NCI-H2171 treated with DMSO at 0.1 percent for 48 hours (cell line): ENCODE measurements at places on chromosomes 1 and 21.
A peak's percentile ranks its signal among the peaks of the same experiment; 100 is the strongest.

GRCh38 chr1:186738926-186739325 is 58.7 kb upstream of the PTGS2 start:
- no peak for DNase-seq

- DNase-seq = no peak
These were observed 16.2 kb downstream of the KCND3 start for GRCh38 chr1:111973150-111973790.

DNA sequence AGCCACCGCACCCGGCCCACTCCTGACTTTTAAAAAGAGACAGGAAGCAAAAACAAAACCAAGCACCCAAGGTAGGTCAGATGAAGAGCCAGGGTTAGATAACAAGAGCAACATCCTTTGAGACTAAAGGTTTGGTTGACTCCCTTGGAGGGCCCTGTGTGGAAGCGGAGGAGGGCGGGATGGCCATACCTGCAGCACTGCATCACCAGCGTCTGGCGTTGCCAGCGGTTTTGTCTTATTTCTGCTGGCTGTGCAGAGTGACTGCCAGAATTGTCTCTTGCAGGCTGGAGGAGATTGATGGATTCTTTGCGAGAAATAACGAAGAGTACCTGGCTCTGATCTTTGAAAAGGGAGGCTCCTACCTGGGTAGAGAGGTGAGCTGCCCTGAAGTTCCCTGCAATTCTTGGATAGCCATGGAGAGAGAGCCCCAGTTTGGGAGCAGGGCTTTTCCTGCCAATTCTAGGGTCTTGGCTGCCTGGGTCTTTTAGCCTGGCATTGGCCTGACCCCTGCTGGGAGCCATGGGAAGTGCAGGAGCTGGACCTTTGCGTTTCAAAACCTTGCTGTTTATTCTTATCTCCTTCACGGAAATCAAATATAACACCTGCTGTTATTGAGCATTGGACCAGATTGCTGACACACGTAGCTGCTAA is 24.0 kb downstream of the QSOX1 start:
- peak; percentile 44 for DNase-seq

DNA sequence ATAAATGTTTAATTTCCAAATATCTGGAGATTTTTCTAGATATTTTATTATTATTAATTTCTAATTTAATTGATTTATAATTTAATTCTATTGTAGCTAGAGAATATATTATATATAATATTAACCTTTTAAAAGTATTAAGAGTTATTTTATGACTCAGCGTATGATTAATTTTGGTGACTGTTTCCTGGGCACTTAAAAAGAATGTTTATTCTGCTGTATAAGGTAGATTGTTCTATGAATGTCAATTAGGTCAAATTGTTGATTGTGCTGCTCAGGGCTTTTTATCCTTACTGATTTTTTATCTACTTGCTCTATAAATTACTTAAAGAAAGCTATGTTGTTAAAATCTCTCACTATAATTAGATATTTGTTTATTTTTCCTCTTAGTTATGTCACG is 20.1 kb upstream of the GJA8 start:
- no peak for DNase-seq

- no peak for DNase-seq
These were observed 293.6 kb downstream of the HLX start for GRCh38 chr1:221172841-221173240.

- DNase-seq = no peak
These were observed 9.1 kb downstream of the ANGPTL7 start for GRCh38 chr1:11198257-11198656.

DNA sequence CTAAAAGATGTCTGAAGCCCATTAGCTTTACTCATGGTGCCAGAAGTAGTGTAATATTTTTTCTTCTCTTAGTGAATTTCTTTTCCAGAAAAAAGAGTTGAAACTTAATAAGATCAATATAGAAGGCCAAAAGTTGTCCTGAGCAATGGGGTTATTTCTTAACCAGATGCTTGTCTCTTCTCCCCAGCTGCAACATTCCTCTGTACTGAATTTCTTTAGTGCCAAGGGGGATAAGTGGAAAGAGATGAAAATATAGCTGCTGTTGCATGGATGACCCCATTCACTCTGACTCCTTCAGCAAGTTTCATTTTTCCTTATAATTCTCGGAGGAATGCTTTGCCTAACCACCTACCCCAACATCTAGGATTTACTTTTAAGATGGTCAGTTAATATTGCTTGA is 675.0 kb downstream of the USP25 start:
- DNase-seq = no peak

DNA sequence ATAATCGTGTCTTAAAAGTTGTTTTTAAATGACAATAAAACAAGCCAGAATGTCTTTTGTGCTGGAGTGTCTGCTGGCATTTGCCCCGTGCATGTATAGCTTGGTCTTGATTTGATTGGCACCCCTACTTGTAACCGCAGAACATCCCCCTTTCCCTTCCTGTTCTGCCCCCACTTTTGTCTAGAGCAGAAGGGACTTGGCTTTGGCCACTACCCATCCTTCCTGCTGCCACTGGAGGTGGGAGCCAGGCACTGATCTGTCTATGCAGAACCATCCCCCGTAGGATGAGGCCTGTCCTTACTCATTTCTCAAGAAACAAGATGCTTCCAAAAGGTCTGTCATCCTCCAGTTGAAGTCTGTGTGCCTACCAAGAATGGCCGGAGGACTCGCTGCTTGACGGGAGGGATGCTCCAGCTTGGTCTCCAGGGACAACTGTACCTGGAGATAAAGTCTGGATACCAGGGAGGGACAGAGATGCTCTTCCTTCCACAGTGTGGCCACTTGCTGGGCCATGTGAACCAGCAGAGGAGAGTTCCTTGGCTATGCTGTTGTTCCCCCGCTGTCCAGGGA is 1.1 kb upstream of the SLC27A3 start:
- DNase-seq = no peak

- DNase-seq = no peak
These were observed 134.4 kb downstream of the OMA1 start for GRCh38 chr1:58412071-58412580.

DNA sequence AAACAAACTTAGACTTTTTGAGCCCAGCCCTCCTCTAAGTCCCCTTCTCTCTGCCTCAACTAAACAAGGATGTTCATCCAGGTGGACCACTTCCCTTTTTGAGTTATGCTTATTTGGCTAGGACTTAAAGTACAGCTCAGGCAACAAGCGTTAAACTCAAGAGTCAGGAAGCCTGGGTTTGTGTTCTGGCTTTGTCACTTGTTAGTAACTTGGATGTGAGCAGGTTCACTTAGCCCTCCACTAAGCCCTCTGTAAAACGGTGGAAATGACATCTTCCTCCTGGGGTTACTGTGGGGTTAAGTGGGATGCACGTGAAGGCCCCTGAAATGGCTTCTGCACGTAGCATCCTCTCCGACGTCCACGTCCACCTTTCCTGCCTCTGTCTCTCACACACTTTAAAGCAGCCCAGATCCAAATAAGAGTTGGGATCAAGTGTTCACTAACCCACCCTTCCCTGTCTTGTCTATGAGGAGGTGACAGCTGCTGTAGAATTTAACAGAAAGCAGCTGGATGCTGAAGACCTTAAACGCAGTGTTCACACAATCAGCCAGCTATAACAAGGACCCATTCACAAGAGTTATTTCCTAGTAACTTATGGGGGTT is 152.7 kb downstream of the TGFBR3 start:
- DNase-seq = no peak

- no peak for DNase-seq
These were observed 19.8 kb upstream of the COX20 start for GRCh38 chr1:244815600-244816099.

DNA sequence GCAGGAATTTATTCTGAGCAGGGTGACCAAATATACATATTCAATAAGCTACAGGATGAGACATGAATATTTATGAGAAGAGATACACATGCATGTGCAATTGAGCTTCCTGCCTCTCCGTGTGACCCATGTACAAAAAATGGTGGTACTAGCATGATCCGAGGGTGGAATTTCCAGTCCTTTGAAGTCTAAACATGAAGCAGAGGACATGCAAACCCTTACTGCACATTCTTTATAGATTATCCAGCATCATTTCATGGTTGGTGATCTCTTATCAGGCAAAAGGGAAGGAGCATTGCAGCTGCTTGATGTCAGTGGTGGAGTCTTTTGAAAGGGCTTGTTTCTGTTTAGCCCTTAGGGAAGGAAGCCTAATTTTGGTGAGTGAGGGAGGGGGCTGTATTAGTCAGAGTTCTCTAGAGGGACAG is 448.6 kb downstream of the SETD4 start:
- DNase-seq = no peak

GRCh38 chr1:92583821-92584760 is 97.4 kb upstream of the GFI1 start:
- DNase-seq = no peak

DNA sequence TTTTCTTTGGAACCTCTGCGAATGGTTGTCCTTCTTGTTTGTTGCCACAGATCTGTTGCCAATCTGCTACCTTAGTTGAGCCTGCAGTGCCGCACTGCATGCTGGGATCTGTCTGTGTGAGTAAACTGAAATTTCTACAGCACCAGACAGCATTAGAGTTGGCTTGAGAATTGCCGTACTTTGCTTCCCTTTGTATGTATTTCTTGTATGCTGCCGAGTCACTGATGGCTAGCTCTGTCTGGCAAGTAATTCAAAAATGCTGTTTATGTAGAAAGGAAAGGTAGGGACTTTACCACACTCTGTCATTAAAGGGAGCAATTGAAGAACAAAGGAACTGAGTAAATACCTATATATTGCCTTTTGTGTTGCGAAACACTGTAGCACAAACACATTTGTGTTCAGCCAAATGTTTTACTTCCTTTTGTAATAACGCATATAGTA is 857.4 kb downstream of the USP25 start:
- DNase-seq = no peak

DNA sequence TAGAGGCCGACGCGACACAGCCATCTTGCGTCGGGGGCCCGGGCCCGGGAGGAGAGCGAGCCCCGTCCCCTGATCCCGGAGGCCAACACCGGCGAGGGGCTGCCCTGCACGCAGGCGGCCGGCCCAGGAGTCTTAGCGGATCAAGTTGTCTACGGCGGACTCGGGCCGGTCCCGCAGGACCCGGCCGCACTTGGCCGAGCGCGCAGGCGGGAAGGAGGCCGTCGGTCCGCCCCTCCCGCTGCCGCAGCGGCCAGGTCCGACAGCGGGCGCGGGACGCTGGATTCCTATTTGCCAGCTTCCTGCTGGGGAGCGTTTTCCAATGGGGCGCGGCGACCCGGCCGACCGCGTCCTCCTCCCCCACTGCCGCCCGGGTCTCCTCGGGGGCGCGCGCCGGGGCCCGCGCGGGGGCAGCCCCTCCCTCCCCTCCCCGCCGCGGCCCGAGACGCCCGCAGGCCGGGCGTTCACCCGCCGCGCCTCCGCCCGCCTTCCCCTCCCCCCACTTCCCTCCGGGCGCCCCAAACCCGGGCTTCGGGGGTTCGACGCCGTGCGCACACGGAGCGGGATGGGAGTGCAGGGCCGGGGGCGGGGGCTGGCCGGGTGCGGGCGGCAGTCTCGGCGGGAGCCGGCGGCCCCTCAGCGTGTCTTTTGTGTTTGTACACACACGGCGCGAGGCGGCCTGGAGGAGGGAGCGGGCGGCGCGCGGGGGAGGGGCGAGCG is 517 bp upstream of the H3-3A start:
- peak; percentile 74 for DNase-seq

DNA sequence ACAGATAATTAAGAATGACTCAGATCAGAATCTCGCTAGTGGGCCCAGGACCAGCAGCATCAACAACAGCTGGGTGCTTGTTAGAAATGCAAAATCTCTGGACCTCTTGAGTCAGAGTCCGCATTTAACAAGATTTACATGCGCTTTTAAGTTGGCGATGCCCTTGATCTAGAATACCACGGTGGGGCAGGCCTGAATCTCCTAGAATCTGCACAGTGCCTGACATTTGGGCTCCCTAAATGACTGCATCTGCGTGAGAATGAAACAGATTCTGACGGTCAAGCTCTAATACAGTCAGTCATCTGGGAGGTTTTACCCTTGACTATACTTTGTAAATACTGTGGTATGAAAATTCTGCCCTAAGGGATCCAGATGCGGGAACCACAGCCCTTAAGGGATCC is 17.2 kb upstream of the RAB29 start:
- DNase-seq = no peak

GRCh38 chr1:167344112-167344511 is 123.4 kb downstream of the POU2F1 start:
- no peak for DNase-seq

- DNase-seq = peak; percentile 73
These were observed 13.6 kb downstream of the NFYC start for GRCh38 chr1:40704817-40705733.

- DNase-seq = no peak
These were observed 251.0 kb downstream of the PTPRU start for GRCh38 chr1:29487291-29487690.

GRCh38 chr1:228646717-228647522 is 88.4 kb upstream of the RHOU start:
- peak; percentile 66 for DNase-seq

DNA sequence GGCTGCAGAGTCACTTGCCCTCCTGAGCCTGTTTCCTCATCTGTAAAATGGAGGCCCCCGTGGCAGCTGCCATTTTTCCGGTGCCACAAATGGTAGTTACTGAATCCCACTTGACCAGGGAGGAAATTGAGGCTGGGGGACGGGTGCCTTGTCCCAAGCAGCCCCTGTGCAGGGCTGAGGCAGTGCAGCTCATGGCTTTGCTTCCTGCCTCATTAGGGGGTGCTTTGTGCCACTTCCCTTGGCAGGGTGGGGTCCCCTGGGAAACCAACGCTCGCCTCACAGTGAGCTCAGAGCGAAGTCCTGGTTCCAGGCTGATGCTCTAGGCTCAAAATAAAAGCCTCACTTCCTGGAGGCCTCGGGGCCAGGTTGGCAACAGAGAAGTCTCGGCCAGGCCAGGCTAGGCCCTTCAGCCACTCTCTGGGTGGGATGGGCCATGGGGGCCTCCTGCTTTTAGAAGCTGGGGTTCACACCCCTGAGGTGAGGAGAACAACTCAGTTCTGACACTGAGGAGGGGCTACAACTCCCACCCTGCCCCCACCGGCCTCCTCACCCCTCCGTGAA is 6.8 kb downstream of the LAPTM5 start:
- no peak for DNase-seq

DNA sequence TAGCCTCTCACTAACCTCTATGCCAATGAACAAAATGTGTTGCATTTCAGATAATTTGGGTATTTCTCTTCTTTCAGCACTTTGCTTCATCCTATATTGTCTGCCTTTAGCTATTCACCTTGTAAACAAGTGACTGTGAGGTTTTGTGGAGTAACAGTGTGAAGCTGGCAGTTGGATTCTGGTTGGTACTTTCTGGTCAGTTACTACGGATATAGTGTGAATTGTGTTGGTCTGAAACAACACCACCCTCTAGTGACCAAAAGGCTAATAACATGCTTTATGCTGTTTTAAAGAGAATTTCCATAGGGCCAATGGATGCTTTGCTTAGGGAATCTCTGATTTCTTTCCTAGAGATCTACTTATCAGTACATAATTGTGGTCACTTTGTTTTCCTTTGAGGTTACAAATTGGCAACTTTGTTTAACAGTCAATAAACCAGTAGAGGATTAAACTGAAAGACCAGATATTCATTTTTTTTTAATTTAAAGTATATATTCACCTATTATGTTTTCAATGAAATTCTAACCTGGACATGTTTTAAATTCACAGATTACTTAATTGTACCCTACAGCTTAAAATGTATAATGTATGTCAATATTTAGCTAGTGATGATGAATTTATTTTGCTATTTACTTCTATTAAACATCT is 2.5 kb upstream of the PTGER3 start:
- DNase-seq = peak; percentile 74
